ENCODE measurements at places on chromosomes 3 and 15.
A peak's percentile ranks its signal among the peaks of the same experiment; 100 is the strongest.

- no peak for DNase-seq
Observed at GRCh38 chr3:169203631-169204550, 459.6 kb downstream of the MECOM start.

DNA sequence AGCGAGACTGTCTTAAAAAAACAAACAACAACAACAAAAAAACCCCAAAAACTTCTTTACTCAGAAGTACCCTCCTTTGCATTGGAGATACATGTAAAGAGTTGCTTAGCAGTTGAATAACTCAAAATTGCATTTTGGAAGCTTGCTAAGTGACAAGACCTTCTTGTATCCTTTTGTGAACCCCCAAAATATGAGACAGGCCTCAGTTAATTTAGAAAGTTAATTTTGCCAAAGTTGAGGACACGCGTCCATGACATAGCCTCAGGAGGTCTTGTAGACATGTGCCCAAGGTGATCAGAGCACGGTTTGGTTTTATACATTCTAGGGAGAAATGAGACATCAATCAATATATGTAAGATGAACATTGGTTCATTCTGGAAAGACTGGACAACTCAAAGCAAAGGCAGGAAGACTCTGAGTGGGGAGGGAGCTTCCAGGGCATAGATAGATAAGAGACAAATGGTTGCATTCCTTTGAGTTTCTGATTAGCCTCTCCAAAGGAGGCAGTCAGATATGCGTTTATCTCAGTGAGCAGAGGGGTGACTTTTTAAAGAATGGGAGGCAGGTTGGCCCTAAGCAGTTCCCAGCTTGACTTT lies 1.7 kb upstream of the ARF4 start:
- no peak for DNase-seq

DNA sequence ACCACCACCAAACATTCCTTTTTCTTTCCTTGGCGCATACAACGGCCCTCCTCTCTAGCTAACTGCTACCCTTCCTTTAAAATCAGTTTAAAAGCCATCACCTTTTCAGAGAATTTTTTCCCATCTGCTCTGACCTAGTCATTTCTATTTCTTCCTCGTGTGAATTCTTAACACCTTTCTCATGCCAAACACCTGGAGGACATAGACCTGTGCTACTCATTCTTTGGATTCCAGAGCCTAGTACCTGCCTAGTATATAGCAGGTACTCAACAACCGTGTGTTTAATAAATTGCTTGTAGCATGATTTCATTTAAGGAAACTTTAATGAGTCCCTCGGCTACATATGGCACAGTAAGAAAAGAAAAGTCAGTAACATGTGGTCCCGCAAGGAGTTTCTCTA lies 2.0 kb upstream of the TPM1 start:
- no peak for DNase-seq

DNA sequence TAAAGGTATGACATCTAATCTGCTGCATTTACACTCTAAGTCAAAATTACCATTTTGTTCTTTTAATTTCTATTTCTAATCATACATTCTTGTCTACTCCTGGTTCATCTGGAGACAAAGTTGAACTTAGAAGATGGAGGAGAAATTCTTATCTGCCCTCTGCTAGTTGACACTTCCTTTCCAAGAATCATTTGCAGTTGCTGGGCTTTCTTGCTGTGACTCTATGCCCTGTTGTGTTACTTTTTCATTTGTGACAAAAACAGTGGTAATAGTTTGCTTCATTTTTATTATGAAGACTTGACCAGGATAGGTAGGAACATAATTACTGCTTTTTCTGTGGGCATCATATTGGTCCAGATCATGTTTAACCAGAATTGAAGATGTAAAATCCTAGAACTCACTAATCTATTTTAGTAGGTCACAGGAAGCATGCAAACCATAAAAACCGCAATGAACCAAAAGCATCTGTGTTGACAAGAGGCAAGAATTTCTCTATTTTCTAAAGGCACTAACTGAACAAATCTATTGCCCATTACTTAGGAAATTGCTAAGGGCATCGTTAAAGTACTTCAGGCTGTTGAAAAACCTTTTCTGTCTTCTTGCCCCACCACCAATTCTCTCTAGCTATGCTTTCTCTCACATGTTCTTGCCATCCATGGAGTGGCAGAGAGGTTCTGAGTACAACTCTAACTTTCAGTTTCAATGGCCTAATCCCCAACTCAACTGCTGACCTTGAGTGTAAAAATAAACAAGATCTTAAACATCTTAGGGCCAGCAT lies 4.2 kb upstream of the CCR2 start:
- DNase-seq = no peak

- DNase-seq = no peak
Observed at GRCh38 chr3:82103241-82103640, 341.8 kb upstream of the GBE1 start.

GRCh38 chr3:177523067-177523675 lies 325.9 kb upstream of the TBL1XR1 start:
- no peak for DNase-seq

DNA sequence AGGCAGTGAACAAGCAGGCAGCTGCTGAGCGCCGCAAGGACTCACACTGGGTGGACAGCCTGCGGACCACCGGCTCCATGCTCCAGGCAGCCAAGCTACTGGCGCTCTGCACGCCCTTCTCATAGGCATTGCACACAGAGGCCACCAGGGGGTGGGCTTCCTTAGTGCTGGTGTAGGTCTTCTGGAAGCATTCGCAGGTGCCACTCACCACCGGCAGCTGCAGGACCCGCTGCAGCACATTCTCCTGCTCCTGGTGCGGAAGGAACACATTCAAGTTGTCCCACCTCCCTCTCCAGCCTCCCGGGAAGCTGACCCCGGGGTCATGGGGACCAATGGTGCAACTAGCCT lies 6.0 kb downstream of the PLIN1 start:
- peak; percentile 71 for DNase-seq

DNA sequence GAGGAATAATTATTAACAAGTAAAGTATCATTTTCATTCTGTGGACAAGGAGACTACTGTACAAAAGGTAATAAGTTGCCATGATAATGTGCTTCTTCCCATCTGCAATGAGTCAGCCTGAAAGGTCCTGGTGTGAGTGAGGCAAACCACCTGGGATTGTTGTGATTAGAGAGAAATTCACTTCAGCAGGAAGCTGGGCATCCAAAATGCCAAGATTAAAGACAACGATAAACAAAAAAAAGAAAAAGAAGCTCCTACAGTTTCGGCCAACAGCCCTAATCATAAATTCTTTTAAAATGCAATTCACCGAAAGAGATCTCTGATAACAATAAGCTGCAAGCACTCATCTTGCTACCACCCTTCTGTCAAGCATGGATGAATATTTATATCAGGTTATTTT lies 507.8 kb downstream of the TUSC7 start:
- no peak for DNase-seq

GRCh38 chr3:156368189-156368588 lies 186.7 kb downstream of the SSR3 start:
- DNase-seq = no peak

DNA sequence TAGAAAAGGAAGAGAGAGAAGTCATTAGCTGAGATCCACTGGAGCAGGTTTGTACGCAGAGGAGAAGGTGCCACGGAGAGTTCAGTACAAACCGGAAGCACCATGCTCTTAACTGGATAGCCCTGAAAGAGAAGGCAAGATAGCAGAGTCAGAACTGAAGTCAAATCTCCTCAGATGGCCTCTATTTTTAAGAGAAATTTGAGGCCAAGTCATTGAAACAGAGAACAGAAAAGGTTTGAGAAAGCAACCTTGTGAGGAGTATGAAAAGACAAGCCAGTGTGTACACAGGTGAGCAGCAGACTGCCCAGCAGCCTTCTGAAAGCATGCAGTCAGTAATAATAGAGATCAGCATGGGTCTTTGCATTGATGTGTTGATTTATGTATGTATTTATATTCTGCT lies 66.1 kb upstream of the SPRED1 start:
- no peak for DNase-seq

GRCh38 chr15:32957219-32957618 lies 237.3 kb downstream of the FMN1 start:
- no peak for DNase-seq

DNA sequence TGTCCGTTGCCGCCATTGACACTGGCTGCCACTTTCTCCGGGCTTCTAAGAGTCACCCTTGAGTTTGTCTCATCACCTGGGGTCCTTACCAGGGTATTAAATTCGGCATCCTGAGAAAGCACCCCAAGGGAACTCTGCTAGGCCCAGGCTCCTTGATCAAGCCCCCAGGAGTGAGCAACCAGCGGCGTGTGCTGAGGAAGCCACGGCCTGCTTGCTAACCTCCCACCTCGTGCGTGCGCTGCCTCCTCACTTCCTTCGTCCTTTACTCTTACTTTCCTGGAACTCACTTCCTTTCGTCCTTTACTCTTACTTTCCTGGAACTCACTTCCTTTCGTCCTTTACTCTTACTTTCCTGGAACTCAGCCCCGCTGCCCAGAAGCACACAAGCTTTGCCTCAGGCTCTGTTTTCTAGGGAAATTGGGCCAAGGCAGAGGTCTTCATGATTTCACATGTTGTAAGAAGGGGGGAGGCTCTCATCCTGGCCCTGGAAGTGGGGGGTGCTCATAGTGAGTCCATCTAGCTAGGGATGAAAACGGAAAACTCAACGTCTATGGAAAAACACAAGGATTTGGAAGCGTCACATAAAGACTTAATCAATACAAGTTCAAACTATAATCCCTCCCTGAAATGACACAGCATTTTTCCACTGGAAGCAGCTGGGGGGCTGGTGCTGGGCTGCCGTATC lies 36.7 kb upstream of the BDH1 start:
- DNase-seq = no peak

DNA sequence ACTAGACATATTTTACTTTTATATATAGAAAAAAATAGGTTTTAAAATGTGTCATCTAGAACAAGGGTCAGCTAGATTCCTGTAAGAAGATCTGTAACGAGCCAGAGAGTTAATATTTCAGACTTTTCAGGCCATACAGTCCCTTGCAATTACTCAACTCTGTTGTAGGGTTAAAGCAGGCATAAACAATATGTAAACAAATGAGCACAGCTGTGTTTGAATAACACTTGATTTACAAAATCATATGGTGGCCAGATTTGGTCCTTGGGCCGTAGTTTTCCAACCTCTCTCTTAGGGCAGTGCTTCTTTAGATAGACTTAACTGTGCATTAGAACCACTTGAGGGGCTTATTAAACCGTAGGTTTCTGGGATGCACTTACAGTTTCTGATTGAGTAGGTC lies 19.6 kb downstream of the LRRC57 start:
- no peak for DNase-seq

- DNase-seq = peak; percentile 44
Observed at GRCh38 chr3:70822669-70823068, 510.2 kb upstream of the MDFIC2 start.

DNA sequence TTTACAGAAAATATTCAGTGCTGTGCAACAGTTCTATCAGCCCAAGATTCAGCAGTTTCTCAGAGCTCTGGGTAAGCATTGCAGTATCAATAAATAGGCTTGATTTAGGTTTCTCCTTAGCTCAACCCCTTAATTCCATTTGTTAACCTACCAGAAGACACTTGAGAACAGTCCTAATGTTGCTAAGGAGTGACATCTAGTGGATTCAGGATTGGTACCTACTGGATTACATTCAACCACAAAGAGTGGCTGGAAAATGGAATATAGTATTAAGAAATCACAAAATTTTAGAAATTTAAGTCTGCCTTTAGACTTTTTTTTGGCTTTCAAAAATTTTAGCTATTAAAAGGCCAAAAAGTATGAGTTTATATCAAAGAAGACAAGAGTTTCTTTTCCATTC lies 34.7 kb downstream of the POLG start:
- DNase-seq = no peak

DNA sequence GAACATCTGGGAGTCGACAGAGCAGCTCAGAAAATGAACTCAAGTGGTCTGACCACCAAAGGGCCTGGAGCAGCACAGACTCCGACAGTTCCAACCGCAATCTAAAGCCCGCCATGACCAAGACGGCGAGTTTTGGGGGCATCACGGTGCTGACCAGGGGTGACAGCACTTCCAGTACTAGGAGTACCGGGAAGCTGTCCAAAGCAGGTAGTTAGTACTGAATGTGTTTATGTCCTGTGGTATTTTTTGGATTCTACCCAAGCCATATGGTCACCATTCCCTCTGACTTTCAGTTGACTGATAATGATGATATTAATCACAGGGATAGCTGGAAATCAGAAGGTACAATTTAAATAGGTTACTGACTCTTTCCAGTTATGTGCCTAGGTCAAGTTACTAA lies 82.3 kb downstream of the ARPP21 start:
- no peak for DNase-seq

DNA sequence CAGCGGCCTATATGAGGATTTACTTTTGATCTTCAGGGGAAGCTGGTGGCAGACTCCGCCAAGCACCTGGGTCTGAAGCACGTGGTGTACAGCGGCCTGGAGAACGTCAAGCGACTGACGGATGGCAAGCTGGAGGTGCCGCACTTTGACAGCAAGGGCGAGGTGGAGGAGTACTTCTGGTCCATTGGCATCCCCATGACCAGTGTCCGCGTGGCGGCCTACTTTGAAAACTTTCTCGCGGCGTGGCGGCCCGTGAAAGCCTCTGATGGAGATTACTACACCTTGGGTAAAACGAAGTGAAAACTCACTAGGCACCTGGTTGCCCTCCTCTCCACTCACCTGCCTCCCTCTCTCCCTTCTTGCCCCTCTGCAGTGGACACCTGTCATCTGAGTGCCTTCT lies 33.8 kb upstream of the TRA2B start:
- no peak for DNase-seq
